Thyroid gland (tissue), 4 donors: ENCODE measurements at places on chromosomes 16 and 17. TPM values are rescaled to one million over a fixed set of nuclear protein-coding genes. Genes with fewer than 3 reads are reported as not detected.
A peak's percentile ranks its signal among the peaks of the same experiment; 100 is the strongest.

GRCh38 chr16:53893731-53894435 lies 189.9 kb downstream of the FTO start:
- peak; percentile 30 for DNase-seq

GRCh38 chr17:13961265-13961664 lies 108.0 kb upstream of the COX10 start:
- no peak for DNase-seq

DNA sequence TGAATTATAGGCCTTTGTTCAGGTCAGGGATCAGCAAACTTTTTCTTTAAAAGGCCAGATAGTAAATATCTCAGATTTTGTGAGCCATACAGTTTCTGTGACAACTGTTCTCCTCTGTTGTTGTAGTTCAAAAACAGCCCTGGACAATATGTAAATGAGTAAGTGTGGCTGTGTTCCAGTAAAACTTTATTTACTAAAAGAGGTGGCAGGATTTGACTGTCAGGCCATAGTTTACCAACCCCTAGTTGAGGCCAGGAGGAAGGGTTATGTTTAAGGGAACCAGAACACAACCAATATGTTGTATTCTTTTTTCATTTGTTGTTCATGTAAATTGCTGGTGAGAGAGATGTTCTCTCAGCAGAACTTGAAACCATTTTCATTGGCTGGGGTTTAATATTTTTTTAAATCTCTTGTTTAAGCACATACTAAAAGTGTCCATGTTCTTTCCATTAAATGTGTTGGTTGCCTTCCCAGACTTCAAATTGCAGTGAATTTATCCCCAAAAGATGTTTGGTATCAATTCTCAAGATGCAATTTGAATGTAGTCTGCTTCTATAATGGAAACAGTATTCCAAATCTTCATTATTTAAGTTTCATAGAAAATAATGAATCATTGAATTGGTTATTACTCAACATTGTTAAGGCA lies 260.3 kb downstream of the FTO start:
- no peak for DNase-seq

GRCh38 chr17:40307001-40307730 lies 1.8 kb upstream of the RARA start:
- no peak for DNase-seq

- DNase-seq: no peak
Observed at GRCh38 chr16:10862438-10862837, 14.6 kb upstream of the CIITA start.

- DNase-seq: no peak
Observed at GRCh38 chr16:77955127-77955526, 67.2 kb upstream of the CLEC3A start.

DNA sequence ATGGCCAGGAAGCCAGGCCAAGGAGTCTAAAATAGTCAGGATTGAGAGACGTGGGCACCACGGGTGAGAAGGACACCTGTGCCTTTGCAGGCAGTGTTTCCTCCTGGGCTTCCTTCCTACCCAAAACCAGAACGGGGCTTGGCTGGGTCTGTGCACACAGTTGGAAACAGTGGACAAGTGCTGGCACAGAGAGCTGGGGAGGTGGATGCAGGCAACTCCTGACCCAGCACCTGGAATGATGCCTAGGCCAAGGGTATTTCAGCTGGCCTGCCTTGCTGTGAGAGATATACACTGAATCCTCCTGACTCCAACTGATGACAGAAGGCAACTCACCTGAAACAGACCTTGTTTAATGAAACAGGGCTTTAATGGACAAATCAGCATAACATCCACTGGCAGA lies 186.2 kb downstream of the SLC39A11 start:
- no peak for DNase-seq

GRCh38 chr17:56505154-56505756 lies 88.2 kb upstream of the NOG start:
- no peak for DNase-seq

DNA sequence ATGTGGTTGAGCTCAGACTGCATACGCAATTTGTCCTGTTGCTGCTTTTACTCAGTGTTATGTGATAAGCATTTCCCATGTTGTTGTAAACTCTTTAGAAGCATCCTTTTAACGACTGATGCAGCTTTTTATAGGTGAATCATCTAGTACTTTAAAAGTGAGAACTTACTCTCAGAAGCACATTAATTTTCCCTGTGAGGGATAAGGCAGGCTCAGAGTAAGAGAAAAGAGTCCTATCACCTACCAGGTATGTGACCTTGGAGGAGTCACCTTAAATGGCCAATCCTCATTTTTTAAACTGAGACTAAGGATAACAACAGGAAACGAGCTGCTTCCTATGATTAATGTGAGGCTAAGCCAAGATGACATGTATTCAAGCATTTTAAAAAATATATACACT lies 34.4 kb upstream of the GAN start:
- no peak for DNase-seq

DNA sequence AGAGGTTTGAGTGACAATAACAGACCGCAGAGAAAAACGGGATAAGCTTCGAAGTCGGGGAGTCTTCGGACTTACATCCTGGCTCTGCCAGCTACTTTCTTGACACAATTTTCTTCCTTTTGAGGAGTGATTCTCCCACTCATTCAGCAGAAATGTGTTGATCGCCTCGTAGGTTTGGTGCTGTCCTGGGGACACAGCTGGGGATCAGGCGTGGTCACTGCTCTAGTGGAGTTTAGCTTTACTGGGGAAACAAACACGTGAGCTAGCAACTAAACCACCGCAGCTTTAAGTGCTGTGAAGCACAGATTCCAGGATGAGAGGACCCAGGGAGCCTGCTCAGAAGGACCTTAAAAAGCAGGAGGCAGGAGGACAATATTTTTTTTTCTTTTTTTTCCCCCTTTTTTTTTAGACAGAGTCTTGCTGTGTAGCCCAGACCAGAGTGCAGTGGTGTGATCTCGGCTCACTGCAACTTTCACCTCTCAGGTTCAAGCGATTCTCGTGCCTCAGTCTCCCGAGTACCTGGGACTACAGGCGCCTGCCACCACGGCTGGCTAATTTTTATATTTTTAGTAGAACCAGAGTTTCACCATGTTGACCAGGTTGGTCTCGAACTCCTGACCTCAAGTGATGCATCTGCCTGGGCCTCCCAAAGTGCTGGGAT lies 858 bp downstream of the NUBP1 start:
- peak; percentile 35 for DNase-seq

The RNF43 gene
- 5.2 TPM for total RNA-seq

The USP43 gene
- total RNA-seq: 3.6 TPM

The TP53TG3 gene
- not detected for total RNA-seq
